ENCODE measurements at places on chromosomes 13 and 19. TPM values are rescaled to one million over a fixed set of nuclear protein-coding genes. Genes with fewer than 3 reads are reported as not detected.
A peak's percentile ranks its signal among the peaks of the same experiment; 100 is the strongest.

DNA sequence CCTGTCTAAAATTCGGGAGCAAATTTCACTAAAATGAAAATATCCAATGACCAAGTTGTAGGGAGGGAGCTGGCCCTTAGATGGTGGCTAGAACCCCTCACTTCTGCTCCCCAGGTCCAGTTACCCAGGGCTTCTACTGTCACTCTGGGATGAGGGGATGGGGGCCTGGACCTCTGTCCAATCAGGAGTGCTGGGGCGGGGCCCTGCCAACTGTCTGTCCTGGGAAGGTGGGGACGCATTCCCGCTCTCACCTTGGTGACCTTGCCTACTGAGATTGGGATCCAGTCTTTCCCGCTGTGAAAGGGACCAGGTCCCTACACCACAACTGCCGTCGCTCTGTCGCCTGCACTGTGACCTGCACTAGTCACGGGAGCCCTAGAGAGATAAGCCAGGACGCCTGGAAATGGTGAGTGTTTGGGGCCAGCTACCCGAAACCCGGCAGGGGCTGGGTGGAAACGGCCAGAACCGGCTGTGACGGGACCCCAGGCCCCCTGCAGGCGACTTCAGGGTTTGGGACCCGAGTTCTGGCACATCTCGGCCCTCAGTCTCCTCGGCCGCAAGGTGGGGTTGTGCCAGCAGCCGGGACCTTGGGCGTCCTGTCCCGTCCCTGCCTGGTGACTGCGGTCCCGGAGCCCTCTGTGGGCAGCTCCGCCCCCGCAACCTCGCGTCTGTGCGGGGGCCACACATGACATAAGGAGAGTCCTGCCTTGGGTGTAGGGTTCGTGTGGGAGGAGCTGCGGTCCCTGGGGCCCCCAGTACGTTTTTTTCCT lies 22.8 kb downstream of the ZNF20 start:
- peaks cover 8% of the 10 kb centered on the region for H3K36me3 ChIP-seq
- H3K4me3 ChIP-seq = no peak overlapping the region
- no peak for DNase-seq
- H3K27me3 ChIP-seq = no peaks in the 10 kb centered on the region
- no peak overlapping the region for H3K27ac ChIP-seq

- peaks cover 31% of the 10 kb centered on the region for H3K4me1 ChIP-seq
- DNase-seq = peak; percentile 85
- no peaks in the 10 kb centered on the region for H3K27me3 ChIP-seq
- H3K4me3 ChIP-seq = peak within 1 kb of the TSS; percentile 73
- H3K36me3 ChIP-seq = peaks cover 36% of the 10 kb centered on the region
- peak within 1 kb of the TSS; percentile 95 for H3K27ac ChIP-seq
Observed at GRCh38 chr19:48965040-48965805, at the start of gene FTL. TSS of gene FTL (plus strand) at chr19:48965309. CDS start at chr19:48965508, 199 bp downstream.

- DNase-seq = no peak
- peaks cover 4% of the 10 kb centered on the region for H3K36me3 ChIP-seq
- H3K27me3 ChIP-seq = no peaks in the 10 kb centered on the region
- H3K4me3 ChIP-seq = no peak overlapping the region
- no peak overlapping the region for H3K27ac ChIP-seq
- H3K4me1 ChIP-seq = no peaks in the 10 kb centered on the region
Observed at GRCh38 chr19:38152461-38153379, 71.3 kb downstream of the DPF1 start.

GRCh38 chr13:102197193-102197592 lies 204.7 kb downstream of the FGF14 start:
- H3K4me1 ChIP-seq = no peaks in the 10 kb centered on the region
- H3K36me3 ChIP-seq = no peaks in the 10 kb centered on the region
- no peaks in the 10 kb centered on the region for H3K27me3 ChIP-seq
- no peak overlapping the region for H3K27ac ChIP-seq

- no peaks in the 10 kb centered on the region for H3K4me1 ChIP-seq
- H3K27me3 ChIP-seq = no peaks in the 10 kb centered on the region
- H3K27ac ChIP-seq = no peak overlapping the region
Observed at GRCh38 chr13:40637643-40638042, 28.8 kb downstream of the FOXO1 start.

DNA sequence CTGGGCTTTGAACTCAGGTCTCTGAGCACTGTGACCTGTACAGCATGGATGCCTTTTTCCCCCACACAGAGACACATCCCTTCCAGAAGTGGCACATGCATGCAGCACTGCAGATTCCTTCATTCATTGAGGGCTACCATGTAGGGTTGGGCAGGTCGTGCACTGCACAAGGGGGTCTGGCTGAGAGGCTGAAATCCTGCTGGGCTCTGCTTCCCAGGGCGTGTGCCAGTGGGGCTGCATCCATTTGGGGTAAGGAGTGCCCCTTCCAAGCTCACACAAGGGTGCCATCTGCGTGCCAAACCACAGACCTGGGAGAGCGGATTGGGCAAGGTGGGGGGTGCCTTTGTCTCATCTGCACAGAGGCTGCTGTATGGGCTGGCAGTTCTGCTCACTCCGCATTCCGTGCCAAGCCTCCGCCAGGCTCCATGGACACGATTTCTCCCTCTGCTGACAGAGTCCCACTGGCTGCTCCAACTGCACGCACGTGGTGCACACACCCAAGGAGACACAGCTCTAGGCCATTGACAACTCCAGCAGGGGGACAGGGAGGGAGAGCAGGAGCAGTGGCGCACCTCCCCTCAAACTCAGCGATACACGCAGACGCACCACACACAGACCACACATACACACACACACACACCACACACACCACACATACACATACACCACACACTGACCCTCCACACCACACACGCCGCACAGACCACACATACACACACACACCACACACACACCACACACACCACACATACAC lies 4.5 kb upstream of the SHISA7 start:
- peaks cover 92% of the 10 kb centered on the region for H3K27me3 ChIP-seq
- no peak overlapping the region for H3K27ac ChIP-seq
- peaks cover 17% of the 10 kb centered on the region for H3K4me1 ChIP-seq
- H3K4me3 ChIP-seq = no peak overlapping the region
- no peaks in the 10 kb centered on the region for H3K36me3 ChIP-seq

C5AR2 gene
- 0.52 TPM for total RNA-seq
